ENCODE measurements at places on chromosomes 16 and 17. TPM values are rescaled to one million over a fixed set of nuclear protein-coding genes. Genes with fewer than 3 reads are reported as not detected.
A peak's percentile ranks its signal among the peaks of the same experiment; 100 is the strongest.

Gene CLEC18C
- total RNA-seq = 0.25 TPM

DNA sequence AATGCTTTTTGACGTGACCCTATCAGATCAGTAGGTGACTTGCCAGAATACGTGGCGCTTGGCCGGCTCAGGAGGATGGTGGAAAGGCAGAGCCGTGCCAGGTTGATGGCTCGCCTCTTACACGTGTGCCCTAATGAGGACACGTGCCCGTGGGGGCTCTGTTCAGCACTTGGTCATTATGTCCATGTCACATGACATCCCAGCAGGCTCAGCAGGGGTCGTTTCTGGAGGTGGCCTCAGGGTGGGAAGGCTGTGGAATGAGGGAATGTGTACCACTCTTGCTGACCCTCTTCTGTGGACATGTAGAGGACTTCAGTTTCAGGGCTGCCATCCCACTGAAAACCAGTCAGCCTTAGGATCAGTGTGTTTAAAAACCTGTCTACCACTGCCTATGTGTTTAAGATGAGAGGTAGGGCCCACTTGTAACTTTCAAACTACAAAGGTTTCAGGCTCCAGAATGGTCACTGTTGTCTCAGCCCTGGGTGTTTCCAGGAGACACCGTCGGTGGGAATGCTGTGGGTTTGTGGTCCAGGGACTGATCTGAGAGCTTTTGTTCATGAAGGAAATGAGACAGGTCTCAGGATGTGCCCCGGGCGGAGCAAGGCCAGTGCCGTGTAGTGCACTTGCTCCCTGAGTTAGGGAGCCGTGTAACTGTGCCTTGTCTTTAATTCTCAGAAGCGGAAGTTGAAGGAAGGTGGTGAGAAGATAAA, 12.1 kb downstream of the UBN1 start:
- H3K4me1 ChIP-seq = peaks cover 5% of the 10 kb centered on the region
- no peak overlapping the region for H3K4me3 ChIP-seq
- H3K27me3 ChIP-seq = no peaks in the 10 kb centered on the region
- no peak overlapping the region for H3K27ac ChIP-seq
- no peak for DNase-seq

GRCh38 chr17:48244814-48245213, 137.2 kb downstream of the SNX11 start:
- DNase-seq = no peak
- no peaks in the 10 kb centered on the region for H3K27me3 ChIP-seq
- no peak overlapping the region for H3K4me3 ChIP-seq

GRCh38 chr17:29383686-29384085, 6.5 kb upstream of the TAOK1 start:
- no peaks in the 10 kb centered on the region for H3K36me3 ChIP-seq
- no peaks in the 10 kb centered on the region for H3K4me1 ChIP-seq
- no peak overlapping the region for H3K4me3 ChIP-seq
- H3K27ac ChIP-seq = no peak overlapping the region
- DNase-seq = no peak

DNA sequence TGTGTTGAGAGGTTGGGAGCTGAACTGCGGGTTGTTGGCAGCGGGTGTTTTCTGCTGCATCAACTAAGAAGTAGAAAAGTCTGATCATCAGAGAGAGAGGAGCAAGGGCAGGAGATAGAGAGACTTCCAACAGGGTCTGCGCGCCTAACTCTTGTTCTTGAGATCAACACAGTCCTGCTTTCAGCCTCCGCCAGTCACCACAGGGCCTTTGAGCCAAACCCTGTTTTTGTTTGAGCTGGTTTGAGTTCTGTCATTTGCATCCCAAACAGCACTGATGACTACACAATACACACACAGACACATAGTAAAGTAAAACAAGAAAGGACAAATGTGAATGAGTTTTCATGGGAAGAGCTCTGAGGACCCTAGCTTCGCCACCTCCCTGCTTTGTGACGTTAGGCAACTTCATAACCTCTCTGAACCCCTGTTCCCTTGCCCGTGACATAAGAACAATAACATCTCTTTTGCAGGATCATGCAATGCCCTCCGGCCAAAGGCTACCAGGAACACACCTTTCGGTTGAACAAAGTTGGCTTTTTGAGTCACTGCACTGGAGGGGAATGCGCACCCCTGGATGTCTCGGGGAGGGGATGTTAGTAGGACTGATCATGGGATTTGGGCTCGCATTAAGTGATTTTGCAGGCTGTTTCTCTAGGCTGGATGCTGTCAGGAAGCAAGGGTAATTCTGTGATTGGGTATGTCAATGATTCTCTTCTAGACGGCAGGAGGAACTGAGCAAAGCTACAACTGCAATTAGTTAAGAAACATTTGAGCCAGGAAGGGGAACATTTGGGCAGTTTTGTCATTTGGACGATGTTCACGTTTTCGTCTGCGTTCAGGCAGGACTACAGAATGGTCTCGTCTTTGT, 92.3 kb downstream of the C16orf78 start:
- no peak overlapping the region for H3K4me3 ChIP-seq
- H3K4me1 ChIP-seq = peaks cover 41% of the 10 kb centered on the region
- no peak for DNase-seq
- no peaks in the 10 kb centered on the region for H3K36me3 ChIP-seq
- H3K27me3 ChIP-seq = no peaks in the 10 kb centered on the region

DNA sequence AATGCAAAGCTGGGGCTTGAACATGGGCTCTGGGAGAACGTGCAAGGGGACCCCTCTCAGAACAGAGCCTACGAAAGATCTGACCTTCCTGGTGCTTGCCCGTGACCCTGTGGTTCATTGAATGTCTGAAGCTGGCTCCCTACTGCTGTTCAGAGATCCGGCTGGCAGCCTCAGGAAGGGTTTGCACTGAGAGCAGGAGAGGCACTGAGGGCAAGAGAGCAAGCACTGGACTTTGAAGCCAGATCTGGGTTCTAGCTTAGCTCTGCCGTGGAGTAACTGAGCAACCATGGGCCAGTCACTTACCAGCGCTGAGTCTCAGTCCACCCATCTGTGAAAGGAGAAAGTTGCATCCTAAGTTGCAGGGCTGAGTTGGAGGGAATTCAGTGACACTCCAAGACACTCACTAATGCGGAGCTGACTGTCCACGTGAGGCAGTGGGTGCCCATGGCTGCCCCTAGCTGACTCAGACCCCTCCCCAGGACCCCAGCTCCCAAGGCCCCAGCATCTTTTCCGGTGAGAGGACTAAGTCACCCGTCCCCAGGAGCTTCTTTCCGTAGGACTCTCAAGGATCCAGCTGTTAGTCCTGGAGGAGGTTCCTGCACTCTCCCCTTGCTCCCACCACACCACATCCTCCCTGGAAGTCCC, 41.3 kb downstream of the BEAN1 start:
- H3K4me1 ChIP-seq = peaks cover 3% of the 10 kb centered on the region
- H3K4me3 ChIP-seq = no peak overlapping the region
- peaks cover 11% of the 10 kb centered on the region for H3K27me3 ChIP-seq
- no peak overlapping the region for H3K27ac ChIP-seq
- no peaks in the 10 kb centered on the region for H3K36me3 ChIP-seq

DNA sequence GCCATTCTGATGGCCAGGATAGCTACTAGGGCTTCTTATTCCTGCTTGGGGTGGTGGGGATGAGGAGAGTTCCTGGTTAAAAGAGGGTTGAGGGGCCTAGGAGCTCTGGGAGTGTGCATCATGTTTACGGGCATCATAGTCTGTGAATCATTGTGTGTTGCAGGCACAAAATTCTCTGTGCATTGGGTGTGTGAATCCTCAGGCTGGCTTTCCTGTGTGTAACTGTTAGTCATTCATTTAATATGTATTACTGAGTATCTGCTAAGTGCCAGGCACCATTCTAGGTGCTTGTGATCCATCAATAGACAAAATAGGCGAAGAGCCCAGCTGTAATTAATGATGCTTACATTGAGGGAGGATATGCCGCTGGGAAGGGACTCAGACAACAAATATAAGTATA, 5.8 kb downstream of the PPY start:
- no peak for DNase-seq
- H3K4me3 ChIP-seq = no peak overlapping the region
- H3K4me1 ChIP-seq = peaks cover 4% of the 10 kb centered on the region
- H3K27me3 ChIP-seq = peaks cover 9% of the 10 kb centered on the region

DNA sequence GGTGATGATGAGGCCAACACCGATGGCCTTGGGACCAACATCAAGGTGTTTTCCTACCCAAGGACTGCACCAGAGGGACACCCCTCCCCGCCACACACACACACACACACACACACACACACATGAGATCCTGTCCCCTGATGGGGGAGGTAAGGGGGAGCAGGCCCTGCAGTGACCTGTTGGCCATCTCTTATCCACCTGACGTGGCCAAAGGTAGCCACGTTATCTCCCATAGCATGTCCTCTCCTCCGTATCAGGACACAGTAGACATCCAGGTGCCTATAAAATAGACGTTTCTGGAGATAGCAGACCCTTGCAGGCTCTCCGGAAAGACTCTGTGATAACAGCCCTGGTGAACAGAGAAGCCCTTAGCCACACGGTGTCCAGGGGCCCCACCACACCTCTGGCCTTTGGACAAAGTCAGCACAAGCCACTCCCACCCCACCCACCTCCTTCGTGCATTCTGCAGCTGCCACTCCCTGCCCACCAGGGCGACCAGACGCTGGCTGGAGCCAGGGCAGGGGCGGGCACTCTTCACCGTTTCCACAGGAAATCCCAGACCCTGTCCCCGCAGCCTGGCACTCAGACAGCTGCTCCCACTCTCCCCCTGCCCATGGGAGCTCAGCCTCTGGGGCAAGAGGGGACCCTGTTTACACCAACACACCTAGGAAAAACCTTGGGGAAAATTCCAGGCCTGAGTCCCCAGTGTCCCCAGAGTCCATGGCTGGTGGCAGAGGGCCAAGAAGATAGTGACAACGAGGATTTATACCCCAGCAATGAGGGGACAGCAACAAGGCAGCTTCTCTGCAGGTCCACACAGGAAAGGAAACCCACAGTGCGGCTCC, 15.4 kb upstream of the ENPP7 start:
- no peaks in the 10 kb centered on the region for H3K27me3 ChIP-seq
- H3K4me3 ChIP-seq = no peak overlapping the region
- no peaks in the 10 kb centered on the region for H3K4me1 ChIP-seq
- no peak overlapping the region for H3K27ac ChIP-seq
- no peaks in the 10 kb centered on the region for H3K36me3 ChIP-seq

- H3K4me3 ChIP-seq = peak overlapping the region; percentile 33
- peaks cover 9% of the 10 kb centered on the region for H3K4me1 ChIP-seq
- DNase-seq = peak; percentile 77
- no peaks in the 10 kb centered on the region for H3K36me3 ChIP-seq
These were observed 39.6 kb upstream of the MEOX1 start for GRCh38 chr17:43701318-43701743.

DNA sequence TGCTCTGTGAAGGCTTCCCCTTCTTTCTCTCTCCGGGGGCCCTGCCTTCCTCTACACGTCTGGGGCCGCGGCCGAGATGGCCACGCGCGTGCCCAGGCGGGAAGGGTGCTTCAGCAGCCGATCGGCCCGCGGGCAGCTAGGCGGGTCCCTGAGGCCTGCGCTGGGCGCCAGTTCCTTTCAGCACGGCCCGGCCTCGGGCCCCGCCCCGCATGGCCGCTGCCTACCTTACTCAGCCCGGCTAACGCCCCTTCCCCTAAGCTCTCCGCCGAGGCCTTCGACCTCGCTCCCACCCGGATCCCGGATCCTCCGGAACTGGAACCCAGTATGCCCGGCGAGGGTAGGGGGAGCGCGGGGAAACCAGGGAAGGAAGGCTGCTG, 335 bp downstream of the TMEM11 start:
- peak; percentile 50 for DNase-seq
- no peaks in the 10 kb centered on the region for H3K27me3 ChIP-seq
- peak overlapping the region; percentile 93 for H3K27ac ChIP-seq
- peaks cover 25% of the 10 kb centered on the region for H3K36me3 ChIP-seq
- peaks cover 69% of the 10 kb centered on the region for H3K4me1 ChIP-seq

DNA sequence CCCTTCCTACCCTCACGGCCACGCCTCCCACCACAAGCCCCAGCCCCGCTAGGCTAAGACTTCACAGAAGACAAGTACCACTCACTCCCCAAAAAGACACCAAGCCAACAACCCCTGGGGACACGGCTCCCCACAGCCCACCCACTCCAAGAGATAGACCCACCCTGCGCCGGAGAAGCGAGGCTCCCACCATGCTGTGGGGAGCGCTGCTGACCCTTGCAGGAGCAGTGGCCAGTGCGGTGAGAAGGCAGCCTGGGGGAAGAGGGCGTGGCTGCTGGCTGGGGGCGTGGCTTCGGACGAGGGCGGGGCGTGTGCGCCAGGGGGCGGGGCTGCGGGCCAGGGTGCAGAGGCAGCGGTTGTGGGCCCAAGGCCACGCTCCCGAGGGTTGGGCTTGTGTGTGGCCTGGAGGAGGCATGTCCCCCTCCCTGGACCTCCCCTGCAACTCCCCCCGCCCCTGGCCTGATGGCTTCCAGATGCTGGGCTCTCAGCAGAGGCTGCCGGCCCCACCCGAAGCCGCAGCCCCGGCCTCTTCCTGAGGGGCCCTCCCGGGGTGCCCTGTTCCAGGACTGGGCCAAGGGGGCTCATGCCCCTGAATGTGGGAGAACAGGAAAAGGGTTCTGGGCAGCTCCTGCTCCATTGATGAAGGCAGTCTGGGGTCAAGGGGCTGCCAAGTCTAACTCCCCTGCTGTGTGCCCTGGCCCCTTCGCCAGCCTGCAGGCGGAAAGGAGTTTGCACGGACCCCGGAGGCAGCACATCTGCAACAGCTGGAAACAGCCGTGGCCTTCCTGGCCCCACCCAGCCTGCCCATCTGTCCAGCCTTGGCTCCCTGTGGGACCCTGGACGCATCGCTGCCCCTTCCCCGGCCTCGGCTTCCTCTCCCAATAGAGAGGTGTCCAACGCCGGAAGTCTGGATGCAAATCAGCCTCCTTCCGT, 9.1 kb downstream of the TFAP4 start:
- H3K27me3 ChIP-seq = no peaks in the 10 kb centered on the region
- no peak overlapping the region for H3K27ac ChIP-seq
- no peak overlapping the region for H3K4me3 ChIP-seq
- H3K4me1 ChIP-seq = peaks cover 9% of the 10 kb centered on the region
- DNase-seq = peak; percentile 45

DNA sequence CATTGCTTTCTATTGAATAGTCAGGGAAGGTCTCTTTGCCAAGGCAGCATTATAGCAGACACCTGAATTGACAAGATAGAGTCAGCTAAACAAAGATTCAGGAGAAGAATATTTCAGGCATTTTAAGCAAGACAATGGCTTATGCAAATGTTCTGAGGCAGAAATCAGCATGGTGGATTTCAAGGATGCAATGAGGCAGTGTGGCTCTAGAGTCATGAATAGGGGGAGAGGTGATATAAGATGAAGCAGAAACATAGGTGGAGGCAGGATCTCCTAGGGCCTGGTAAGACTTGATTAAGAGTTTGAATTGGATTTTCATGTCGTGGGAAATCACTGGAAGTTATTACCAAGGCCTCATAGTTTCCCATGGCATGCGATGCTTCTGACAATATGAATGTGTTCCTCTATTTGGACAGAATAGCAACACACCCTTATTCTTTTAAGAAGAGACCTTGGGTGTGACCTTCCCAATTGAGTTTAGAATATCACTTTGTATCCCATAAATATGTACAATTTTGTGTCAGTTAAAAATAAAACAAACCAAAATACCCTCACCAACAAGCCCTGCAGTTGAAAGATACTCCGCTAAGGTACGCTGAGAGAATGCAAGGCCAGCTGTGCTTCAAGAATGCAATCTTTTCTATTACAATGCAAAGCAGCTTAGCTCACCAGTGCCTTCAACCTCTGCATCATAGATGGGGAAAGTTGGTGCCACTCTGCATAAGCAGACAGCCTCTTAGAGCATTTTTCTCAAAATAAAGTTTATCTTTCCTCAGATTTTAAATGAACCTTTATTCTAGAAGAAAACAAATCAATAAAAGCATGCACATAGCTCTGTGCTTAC, 139.6 kb upstream of the SALL1 start:
- no peaks in the 10 kb centered on the region for H3K4me1 ChIP-seq
- no peaks in the 10 kb centered on the region for H3K36me3 ChIP-seq
- no peak overlapping the region for H3K27ac ChIP-seq
- H3K27me3 ChIP-seq = no peaks in the 10 kb centered on the region
- no peak overlapping the region for H3K4me3 ChIP-seq

Measured in activated CD4-positive, alpha-beta T cell treated with anti-CD3 and anti-CD28 coated beads for 36 hours (primary cell).